ENCODE measurements at places on chromosomes 3 and 15.

- no peak for DNase-seq
These were observed 135.7 kb upstream of the RAD18 start for GRCh38 chr3:9098716-9099675.

GRCh38 chr3:122497425-122497824 is 17.3 kb downstream of the KPNA1 start:
- no peak for DNase-seq

DNA sequence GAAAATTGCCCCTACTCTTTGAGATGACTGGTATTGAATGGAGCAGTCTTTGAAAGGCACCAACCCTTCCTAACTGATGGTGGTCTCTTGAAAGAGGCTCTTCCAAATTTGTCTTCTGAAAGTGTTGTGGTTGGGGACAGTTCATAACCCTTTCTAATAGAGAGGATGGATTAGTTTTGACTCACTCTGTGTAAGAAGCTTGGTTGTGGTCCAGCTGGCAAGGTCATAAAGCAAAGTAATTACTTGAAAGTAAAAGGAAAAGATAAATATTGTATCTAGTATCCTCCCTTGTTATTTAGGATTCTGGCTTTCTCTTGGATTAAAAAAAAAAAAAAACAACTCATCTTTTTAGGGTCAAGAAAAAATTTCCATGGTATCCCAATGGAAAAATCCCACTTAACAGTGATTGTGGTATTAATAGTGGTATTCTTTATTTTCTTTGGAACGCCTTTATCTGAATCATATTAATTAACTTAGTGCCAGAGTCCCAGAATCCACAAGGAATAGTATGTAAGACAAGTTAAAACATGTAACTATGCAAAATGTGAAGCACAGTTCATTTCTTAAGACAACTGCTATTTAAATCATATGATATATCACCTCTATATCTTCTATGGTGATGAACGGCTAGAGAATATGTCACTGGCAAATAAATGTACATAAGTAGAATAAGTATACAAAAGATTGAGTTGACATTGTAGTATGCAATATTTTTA is 469.3 kb upstream of the CDIN1 start:
- DNase-seq = no peak

GRCh38 chr3:10023587-10024310 is 2.5 kb upstream of the FANCD2 start:
- DNase-seq = no peak

- peak; percentile 23 for DNase-seq
These were observed 853 bp downstream of the TEX264 start for GRCh38 chr3:51671734-51672475.

DNA sequence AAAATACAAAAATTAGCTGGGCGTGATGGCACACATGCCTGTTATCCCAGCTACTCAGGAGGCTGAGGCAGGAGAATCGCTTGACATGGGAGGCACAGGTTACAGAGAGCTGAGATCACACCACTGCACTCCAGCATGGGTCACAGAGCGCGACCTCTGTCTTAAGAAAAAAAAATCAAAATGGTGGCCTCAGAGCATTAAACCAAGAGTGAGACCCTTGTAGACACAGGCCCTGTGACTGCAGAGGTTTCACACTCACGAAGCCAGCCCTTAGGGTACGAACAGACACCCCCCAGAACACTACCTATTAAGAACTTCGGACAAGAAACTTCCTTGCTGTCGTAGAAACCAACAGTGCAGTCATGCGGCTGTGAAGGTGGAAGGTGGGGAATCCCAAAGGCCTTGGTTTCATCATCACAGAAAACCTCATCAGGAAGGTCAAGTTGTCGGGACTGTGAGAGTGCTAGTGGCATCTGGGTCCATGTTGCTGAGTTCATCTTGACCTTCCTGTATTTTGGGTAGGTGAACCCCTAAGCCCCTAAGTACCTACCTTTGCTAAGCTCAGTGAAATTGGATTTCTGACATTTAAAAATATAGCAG is 4.8 kb upstream of the PDE8A start:
- DNase-seq = no peak

DNA sequence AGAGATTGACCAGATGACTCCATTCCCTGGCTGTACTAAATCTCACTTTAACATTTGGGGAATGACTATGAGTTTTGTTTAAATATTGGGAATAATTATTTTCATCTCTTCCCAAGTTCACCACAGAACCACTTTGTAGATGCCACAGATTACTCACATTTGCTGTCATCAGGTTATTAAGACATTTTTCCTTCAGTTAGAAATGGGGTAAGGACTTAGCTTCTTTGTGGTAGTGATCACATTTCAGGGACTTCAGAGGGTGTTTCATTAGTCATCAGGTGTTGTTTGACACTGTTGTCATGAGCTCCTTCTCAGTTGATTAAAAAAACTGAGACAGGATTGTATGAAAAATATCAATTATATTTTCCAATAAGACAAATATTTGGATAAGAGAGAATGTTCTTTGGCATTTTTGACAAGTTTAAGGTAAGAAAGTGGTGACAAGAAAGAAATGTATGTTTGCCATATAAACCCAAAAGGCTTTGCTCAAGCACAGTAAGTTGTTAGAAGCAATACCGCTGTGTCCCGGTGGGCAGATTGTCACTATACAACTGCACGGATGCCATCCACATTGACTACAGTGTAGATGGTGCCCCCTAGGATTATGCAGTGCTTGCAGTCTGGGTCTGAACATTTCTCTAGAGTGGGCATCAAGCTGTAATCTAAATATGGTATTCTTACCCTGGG is 22.3 kb downstream of the FBXL2 start:
- no peak for DNase-seq

- DNase-seq = no peak
These were observed 2.4 kb downstream of the EHD4 start for GRCh38 chr15:41969851-41970431.

DNA sequence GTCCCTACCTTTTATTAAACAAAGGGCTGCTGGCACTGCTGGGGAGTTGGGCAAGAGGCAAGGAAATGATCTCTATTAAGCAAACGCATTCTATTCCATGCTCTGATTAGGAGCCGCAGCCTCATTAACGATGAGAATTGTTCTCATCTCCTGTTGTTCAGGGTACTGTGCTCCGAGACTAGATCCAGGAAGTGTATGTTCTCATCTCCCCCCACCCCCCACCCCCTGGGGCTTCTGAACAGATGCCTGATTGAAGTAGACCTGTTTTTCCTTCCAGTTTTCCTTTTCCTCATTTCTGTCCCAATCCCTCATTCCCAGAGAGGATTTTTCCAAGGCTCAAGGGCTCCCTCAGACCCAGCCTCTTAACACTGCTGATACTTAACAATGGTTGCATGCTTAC is 81.6 kb upstream of the FEZF2 start:
- no peak for DNase-seq

- DNase-seq = no peak
These were observed 739.2 kb upstream of the NR2F2 start for GRCh38 chr15:95591270-95591669.

DNA sequence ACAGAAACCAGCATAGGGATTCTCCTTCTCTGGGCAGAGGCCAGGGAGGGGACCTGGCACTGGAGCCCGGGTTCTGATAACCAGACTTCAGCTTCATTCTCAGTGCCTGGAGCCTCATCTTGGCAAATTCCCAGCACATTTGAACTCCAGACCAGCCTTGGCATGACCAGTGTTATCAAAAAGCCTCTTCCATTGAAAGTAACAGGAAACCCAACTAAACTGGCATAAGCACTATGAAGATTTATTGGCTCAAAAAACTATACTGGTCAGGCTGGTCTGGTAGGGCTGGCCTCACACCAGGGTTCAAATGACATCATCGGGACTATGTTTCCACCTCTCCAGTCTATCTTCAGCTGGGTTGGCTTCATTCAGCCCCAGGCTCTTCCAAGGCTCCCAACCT is 48.1 kb upstream of the THUMPD3 start:
- DNase-seq = no peak

GRCh38 chr15:38708672-38709180 is 144.1 kb upstream of the RASGRP1 start:
- DNase-seq = no peak

- DNase-seq = no peak
These were observed 12.8 kb downstream of the USP3 start for GRCh38 chr15:63517202-63517601.

DNA sequence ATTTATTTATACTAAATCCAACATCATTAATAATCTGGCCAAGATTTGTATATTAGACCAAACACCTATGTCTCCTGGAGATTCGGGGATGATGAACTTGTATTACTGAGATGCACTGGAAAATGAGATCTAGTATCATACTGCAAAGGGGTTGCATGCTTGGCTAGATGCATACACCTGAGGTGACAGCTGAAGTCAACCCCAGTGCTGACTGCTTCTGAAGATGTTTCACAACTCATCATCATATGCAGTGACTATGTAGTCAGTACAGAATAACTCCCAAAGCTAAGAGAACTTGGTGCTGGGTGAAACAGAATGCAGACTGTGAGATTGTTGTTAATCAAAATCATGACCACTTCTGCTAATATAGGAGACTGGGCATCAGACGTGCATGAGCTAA is 1114.2 kb downstream of the NSUN3 start:
- no peak for DNase-seq

DNA sequence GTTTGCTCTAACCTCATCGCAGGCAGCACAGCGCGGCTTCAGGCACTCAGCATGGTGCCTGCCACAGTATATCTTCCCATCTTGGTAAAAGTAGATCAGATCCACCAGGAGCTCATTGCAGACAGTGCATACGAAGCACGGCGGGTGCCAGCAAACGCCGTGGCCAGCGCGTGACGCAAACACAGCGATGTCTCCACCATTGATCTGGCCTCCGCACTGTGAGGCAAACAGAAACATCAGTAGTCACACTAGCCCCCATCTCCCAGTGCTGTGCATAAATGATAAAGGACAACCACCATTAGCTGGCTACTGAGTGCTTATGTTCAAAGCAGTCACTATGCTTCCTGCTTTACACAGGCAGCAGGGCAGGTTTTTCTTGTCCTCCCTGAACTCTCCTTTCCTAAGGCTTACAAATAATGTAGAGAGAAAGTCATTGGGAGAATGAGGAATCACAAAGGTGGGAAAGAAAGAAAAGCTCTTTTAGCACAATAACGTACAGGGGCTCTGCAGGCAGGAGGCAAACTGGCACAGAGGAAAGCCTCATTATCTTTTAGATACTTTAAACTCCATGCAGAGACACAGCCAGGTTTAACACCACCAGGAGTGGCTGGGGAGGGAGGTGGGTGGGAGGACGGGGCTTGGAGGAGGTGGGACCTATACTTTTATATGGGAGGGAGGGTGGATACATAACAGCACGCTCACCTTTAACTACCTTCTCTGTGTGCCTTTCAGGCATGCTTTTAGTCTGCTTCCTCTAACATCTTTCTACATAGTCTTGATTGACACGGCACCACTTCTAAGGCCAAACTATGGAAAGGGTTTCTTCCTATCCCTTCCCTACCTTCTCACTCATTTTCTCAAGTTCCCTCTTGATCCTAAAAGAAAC is 67.9 kb downstream of the PRICKLE2 start:
- no peak for DNase-seq

GRCh38 chr3:4220065-4220464 is 83.1 kb upstream of the SETMAR start:
- peak; percentile 1 for DNase-seq

DNA sequence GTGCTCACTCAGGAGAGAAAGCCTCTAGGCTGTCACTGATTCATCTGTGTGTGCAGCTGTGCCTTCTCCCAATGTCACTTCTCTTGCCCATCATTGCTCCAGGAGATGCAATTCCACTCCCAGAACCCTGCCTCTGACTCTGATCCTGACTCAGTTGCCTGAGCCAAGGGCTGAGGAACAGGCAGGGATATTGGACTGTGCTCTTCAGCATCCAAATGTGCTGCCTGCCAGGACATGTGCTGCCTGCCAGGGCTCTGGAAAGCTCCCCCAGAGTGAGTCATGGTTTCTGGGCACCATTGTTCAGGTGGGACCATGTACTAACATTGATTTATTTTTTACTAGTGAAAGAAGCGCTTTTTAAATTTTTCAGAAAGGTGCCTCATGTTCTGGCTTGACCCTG is 71.0 kb downstream of the TRIM42 start:
- no peak for DNase-seq

- DNase-seq = no peak
These were observed 173.6 kb downstream of the P3H2 start for GRCh38 chr3:189947068-189947467.

GRCh38 chr3:148044151-148044550 is 635.0 kb downstream of the ZIC1 start:
- DNase-seq = no peak

- no peak for DNase-seq
These were observed 12.1 kb upstream of the GATA2 start for GRCh38 chr3:128504963-128505730.

DNA sequence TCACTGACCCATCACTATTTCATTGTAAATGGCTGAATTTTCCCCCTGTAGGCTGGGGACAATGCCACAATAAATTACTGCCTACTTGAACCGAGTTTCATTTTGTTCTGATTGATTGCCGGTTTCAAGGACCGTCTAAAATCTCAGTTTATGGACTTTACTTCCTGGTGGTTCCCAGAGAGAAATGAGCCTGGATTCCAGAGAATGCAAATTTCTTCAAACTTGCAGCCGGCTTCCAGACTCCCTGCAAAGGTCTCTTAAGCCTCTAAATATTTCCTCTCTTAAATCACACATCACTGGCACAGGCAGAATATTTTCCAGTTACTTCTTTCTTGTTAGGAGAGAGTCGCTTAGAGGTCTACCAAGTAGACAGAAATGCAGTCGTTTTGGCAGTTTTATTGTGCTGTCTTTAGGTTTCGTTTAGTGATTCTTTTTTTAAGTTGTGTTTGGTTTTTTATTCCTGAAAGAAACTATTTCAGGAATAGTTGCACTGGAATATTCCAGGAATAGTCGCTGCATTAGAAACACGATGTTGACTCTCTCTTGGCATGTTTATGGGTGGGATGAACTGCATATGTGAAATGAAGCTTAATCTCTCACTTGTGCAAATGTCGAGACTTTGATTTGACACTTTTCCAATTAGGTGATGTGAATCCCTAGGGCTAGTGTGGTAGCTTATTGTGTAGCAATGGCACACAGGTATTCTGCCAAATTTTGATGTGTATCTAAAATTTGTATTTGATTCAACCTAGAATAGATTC is 284.1 kb upstream of the NR2E3 start:
- no peak for DNase-seq

DNA sequence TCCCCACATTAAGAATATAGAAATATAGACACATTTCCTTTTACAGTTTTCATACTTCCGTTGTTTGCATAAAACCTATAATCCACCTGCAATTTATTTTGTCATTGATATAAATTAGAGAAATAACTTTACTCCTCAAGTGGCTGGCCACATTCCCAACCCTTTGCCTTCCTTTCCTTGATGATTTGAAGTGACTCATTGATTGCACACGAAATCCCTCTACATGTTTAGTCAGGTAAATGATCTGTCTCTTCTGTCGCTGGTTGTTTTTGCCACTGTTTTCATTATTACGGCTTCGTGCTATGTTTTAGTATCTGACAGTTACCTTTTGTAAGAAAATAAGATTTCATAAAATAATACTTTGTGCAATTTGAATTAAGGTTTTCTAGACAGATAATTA is 272.2 kb upstream of the NR2E3 start:
- no peak for DNase-seq

DNA sequence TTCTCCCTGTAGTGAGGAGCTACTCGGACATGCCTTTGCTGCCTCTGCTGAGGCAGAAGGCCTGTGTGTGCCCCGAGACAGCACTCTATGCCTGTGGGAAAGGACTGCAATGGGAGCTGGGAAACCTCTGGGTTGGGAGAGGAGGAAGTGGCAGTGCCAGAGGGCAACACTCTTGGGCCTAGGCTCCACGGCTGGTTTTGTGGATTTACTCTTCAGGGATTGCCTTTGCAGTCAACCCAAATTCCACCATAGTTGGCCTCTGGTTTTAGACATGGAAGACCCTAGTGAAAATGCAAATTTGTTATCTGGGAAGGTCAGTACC is 46.8 kb downstream of the ITGA11 start:
- DNase-seq = no peak

- no peak for DNase-seq
These were observed 9.4 kb upstream of the STRIT1 start for GRCh38 chr3:155302891-155303290.

Measured in DMS 273 treated with DMSO at 0.1 percent for 48 hours (cell line).